ENCODE measurements at places on chromosomes 6 and 20. TPM values are rescaled to one million over a fixed set of nuclear protein-coding genes. Genes with fewer than 3 reads are reported as not detected.

PNPLA1 gene
- total RNA-seq, result not detected

BCLAF1 gene
- total RNA-seq, result 29.4 TPM

MCM8 gene
- 13.5 TPM for total RNA-seq

EPPIN gene
- total RNA-seq, result not detected
